Stimulated activated CD4-positive, alpha-beta T cell treated with anti-CD3 and anti-CD28 coated beads, TNF-alpha, amount 100 ng/mL, for 24 hours (primary cell): ENCODE measurements at places on chromosomes 13 and 19.

DNA sequence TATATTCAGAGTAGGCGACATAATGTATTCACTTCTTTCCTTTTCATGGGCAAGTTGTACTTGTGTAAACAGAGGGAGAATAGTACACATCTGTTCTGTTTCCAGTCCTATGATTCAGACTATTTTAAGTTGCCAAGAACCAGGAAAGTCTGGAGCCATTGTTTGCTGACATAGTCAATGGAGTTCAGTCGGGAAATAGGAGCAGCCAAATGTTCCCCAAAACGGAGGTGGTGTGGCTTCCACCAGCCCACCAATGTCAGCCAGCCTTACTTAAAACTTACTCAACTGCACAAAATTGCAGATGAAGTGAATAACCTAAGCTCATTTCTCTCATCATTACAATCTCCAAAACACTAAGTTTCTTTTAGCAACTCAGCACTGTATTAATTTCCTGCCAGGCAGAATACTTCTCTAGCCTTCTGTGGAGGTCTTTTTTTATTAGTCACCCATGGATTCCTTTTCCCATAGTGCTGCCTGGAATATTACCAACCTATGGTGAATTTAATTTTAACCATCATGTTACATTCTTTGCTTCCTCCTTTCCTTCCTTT is 22.3 kb upstream of the CSNK1A1L start:
- DNase-seq, result no peak

DNA sequence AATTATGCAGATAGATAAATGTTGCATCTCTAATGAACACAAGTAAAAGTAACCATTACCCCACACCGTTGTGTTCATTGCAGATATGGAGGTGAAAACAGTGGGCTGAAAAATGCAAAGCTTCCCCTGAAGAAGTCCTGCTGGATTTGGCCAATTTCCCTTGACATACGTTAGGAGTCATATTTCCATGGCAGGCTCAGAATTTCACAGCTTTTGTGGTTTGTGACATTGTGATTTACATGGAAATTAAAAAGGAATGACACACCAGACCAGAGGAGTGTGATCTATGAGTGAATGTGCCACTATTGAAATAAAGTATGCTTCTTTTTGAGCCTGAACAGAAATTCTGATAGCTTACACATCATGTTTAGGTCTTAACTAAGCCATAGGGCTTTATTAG is 221.1 kb upstream of the TMTC4 start:
- DNase-seq, result no peak

DNA sequence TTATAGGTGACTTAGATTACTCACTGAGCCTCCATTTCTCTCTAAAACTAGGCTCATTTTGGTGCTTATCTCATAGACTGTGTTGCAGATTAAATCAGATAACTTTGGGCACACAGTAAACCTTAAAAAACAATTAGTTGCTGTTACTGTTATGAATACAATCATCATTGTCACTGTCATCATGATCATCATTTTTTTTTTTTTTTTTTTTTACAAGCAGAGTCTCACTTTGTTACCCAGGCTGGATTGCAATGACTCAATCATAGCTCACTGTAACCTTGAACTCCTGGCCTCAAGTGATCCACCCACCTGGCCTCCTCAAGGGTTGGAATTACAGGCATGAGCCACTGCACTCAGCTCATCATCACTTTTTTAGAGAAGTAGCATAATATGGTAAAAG is 60.0 kb downstream of the VWA8 start:
- DNase-seq, result no peak

DNA sequence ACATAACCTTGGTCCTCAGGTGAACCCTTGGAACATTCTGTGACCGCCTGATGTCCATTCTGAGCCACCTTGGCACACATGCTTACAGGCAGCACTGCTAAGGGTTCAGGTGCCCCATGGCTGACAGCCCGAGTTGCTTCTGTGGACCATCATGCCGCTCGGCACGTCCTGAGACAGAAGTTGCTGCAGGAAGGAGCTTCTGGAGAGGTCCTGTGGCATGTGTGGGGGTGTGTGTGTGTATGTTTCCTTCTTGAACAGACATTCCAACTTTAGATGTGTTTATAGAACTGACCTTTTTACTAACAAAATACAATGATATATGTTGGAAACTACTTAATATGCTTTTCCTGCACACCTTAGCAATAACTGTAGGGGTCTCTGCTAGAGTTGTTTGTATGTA is 4.8 kb upstream of the C1QTNF9 start:
- DNase-seq, result no peak

DNA sequence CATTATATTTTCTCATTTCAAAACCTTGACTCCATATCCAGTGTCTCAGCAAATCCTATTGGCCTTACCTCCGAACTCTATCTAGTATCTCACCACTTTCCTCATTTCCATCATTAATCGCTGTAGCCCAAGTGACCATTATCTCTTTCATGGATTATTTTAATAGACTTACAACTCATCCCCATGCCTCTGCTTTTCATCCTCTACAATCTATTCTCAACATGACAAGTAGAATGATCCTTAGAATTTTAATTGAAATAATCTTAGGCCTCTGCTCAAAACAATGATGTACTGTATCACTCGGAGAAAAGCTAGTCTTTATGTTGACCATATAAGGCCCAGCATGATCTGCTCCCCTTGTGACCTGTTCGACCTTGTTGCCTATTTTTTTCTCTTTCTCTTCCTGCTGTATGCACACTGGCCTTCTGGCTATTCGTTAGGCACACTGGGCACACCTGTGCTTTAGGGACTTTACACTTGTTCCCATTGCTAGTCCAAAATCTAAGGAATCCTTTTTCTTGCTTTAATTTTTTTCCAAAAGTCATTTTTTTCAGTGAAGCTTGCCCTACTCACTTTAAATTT is 21.4 kb downstream of the DNAJC15 start:
- DNase-seq, result no peak

GRCh38 chr19:32824191-32824751 is 45.3 kb downstream of the SLC7A9 start:
- DNase-seq, result no peak

DNA sequence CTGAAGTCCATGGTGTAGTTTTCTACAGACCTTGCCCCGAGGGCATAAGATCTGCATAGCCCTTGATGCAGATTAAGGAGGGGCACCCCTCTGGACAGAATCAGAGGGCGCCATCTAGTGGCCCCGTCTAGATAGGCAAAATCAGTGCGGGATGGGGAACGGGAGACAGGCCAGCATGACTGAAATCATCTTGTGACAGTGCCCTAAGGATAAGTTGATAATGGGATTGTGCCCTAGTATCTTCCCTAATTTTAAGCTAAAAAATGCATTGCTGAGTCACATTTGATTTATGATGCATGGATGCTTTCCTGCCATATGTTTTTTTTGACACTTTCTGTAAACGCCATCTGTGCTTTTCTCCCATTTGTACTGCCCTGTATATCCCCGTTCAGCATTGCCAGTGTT is 19.0 kb upstream of the GPI start:
- DNase-seq, result peak; percentile 48

- DNase-seq, result no peak
These were observed 116.6 kb upstream of the MCF2L start for GRCh38 chr13:112852392-112852791.
